Skin of body (tissue), 3 donors: ENCODE measurements at places on chromosomes 3 and 15. TPM values are rescaled to one million over a fixed set of nuclear protein-coding genes. Genes with fewer than 3 reads are reported as not detected.

GRCh38 chr3:63479661-63480035 lies 172.8 kb upstream of the SNTN start:
- DNase-seq = no peak

GRCh38 chr3:107239703-107240102 lies 137.5 kb upstream of the CCDC54 start:
- DNase-seq = no peak

CYP1A2 gene
- total RNA-seq = 0.10 TPM

ANKUB1 gene
- not detected for total RNA-seq

- no peak for DNase-seq
Observed at GRCh38 chr3:170428095-170428494, 9.4 kb downstream of the CLDN11 start.

DNA sequence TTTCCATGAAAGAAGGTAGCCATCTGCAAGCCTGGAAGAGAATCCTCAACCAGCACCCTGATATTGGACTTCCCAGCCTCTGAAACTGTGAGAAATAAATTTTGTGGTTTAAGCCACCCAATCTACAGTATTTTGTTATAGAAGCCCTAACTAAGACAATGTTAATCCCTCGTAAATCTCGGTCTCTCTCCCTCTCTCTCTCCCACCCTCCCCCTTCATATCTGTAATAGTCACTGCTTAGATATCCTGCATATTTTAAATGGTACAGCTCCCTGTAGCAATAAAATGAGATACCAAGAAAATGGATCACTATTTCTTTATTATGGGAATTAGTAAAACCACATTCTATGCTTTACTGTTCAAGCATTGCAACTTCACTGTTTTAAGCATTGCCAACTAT lies 21.0 kb upstream of the FAM174B start:
- DNase-seq = no peak
